Naive thymus-derived CD8-positive, alpha-beta T cell (primary cell): ENCODE measurements at places on chromosomes 16 and 17. TPM values are rescaled to one million over a fixed set of nuclear protein-coding genes. Genes with fewer than 3 reads are reported as not detected.

GRCh38 chr16:1773703-1774447 is 941 bp upstream of the MRPS34 start:
- H3K36me3 ChIP-seq = no peaks in the 10 kb centered on the region
- H3K4me3 ChIP-seq = peak overlapping the region; percentile 96
- H3K4me1 ChIP-seq = peaks cover 22% of the 10 kb centered on the region
- H3K27me3 ChIP-seq = no peaks in the 10 kb centered on the region
- DNase-seq = no peak
- H3K27ac ChIP-seq = peak overlapping the region; percentile 79

DNA sequence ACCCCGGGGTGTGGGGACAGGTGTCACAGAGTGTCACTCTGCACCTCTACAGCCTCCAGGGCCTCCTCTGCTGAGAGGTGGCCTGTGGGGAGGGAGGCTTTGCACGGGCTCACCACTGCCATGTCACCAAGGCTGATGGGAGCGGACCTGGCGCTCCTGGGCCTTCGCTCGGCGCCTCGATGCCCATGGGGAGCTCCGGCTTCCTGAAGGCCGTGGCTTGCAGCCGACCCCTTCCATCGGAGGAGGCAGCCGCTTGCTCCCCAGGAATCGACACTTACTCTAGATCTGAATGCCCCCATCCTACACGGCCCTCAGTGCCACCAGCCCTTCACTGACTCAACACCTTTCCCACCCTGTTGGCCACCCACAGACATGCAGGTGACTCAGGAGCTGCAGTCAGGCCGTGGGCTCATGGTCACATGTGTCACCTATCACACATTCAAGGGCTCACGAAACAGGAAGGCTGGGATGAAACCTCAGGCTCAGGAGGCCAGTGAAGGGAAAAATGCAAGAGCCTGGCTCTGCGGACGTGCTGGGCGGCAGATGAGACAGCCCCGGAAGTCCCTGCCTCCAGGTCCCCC is 11.9 kb downstream of the LGALS3BP start:
- no peak overlapping the region for H3K4me3 ChIP-seq
- H3K36me3 ChIP-seq = peaks cover 6% of the 10 kb centered on the region
- no peak overlapping the region for H3K27ac ChIP-seq
- H3K4me1 ChIP-seq = peaks cover 9% of the 10 kb centered on the region
- H3K27me3 ChIP-seq = no peaks in the 10 kb centered on the region

DNA sequence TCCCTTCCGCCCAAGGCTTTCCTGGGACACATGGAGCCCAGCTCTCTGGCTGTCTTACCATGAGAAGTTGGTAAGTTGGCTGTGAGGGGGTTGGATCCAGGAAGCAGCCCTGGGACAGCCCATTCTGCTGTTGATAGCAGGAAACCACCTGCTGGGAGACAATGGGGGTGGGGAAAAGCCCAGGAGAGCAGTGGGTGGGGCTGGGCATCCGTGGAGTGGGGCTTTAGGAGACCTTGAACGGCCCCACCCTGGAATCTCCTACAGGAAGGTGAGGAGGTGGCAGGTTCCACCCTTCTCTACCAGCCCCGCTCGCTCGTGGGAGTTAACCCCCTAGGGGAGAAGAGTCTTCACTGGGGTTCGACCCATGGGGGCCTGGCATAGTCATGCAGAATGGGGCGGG is 5.8 kb downstream of the TMEM92 start:
- no peak for DNase-seq
- no peak overlapping the region for H3K4me3 ChIP-seq
- H3K27me3 ChIP-seq = peaks cover 60% of the 10 kb centered on the region
- H3K36me3 ChIP-seq = no peaks in the 10 kb centered on the region
- H3K27ac ChIP-seq = no peak overlapping the region

The PRR15L gene
- total RNA-seq = not detected

The ESRP2 gene
- 0.36 TPM for total RNA-seq

DNA sequence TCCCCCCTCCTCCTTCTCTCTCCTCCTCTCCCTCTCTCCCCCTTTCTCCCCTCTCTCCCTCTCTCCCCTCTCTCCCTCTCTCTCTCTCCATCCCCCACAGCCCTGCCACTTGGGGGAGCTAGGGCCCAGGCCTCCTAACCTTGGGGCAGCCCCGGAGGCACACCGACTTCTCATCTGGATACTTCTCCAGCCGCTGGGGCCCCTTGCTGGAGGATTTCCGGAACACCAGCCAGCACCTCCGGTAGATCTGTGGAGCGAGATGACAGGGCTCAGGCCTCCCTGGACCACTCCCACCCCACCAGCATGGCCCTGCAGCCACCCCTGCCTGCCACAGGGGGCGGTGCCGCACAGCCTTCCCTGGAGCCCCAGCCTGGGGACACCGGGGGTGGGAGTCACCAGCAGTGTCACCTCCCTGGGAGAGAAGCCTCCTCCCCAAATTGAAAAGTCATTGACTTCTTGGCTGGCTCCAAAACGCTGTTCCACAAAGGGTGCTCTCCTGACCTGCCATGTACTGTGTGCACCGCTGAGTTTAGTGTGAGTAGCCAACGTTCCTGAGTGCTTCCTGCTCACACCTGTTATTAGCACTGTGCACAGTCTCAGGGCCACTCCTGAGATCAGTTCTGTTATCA is 10.5 kb downstream of the DOK4 start:
- H3K36me3 ChIP-seq = no peaks in the 10 kb centered on the region
- peak overlapping the region; percentile 56 for H3K4me3 ChIP-seq
- peak; percentile 67 for DNase-seq
- peaks cover 21% of the 10 kb centered on the region for H3K4me1 ChIP-seq
- peak overlapping the region; percentile 73 for H3K27ac ChIP-seq

DNA sequence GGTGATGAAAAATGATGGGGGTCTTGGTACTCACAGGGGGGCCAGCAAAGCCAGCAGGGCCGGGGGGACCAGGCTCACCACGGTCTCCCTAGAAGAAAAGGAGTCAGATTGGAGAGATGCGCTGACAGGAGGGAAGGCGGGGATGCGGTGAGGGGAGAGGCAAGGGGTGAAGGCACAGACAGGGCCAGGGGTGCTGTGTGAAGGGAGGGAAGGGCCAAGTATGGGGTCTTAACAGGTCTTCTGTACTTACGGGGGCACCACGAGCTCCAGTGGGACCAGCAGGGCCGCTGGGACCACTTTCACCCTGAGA is 11.2 kb downstream of the COL1A1 start:
- H3K4me1 ChIP-seq = no peaks in the 10 kb centered on the region
- no peak for DNase-seq
- H3K27ac ChIP-seq = no peak overlapping the region
- H3K36me3 ChIP-seq = no peaks in the 10 kb centered on the region
- no peak overlapping the region for H3K4me3 ChIP-seq

GRCh38 chr17:57849163-57849873 is 526 bp downstream of the MRPS23 start:
- H3K36me3 ChIP-seq = peaks cover 4% of the 10 kb centered on the region
- no peaks in the 10 kb centered on the region for H3K27me3 ChIP-seq
- H3K4me1 ChIP-seq = peaks cover 57% of the 10 kb centered on the region
- peak overlapping the region; percentile 99 for H3K27ac ChIP-seq

The NLRP1 gene
- total RNA-seq = 354 TPM

DNA sequence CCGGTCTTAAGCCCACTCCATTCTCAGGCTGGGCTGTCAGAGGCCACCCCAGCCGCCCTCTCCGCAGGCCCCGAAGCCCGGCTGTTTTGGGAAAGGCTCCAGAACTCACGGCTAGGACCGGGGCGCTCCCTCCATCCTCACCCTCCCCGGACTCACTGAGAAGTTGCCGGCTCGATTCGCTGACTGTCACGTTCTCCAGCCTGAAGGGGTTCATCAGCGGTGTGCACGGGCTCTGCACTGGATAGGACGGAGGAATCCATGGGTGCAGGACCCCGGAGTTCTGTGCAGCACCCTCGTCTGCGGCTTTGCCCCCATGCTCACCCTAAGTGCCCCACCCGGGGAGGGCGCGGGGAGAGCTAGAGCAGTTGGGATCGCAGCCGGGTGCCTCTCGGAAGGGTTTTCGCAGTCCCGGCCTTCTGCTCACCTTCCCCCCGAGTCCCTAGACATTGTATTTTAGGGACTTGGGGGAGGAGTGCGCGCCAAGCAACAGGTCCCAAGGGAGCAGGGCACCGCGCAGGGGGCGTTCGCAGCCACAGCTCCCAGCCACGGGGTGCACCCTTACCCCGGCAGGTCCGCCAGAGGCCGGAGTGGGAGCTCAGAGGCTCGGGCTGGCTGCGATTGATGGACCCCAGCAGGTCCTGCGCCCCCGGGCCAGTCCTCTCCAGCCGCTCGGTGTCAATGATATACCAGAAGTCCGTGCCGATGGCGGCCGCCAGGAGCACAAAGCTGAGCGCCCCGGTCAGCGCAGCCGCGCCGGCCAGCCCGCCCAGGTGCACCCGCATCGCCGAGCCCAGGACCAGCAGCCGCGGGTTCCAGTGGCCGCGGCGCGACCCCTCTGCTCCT is 1.0 kb downstream of the TMEM114 start:
- H3K27me3 ChIP-seq = peaks cover 28% of the 10 kb centered on the region
- peaks cover 14% of the 10 kb centered on the region for H3K4me1 ChIP-seq
- no peaks in the 10 kb centered on the region for H3K36me3 ChIP-seq
- DNase-seq = no peak

The EFCAB13 gene
- 42.8 TPM for total RNA-seq

- H3K4me1 ChIP-seq = peaks cover 23% of the 10 kb centered on the region
- no peaks in the 10 kb centered on the region for H3K36me3 ChIP-seq
- no peak overlapping the region for H3K27ac ChIP-seq
- DNase-seq = peak; percentile 45
Measured at GRCh38 chr17:78769196-78769773, 12.8 kb downstream of the CYTH1 start.

The DDX28 gene
- 25.0 TPM for total RNA-seq

DNA sequence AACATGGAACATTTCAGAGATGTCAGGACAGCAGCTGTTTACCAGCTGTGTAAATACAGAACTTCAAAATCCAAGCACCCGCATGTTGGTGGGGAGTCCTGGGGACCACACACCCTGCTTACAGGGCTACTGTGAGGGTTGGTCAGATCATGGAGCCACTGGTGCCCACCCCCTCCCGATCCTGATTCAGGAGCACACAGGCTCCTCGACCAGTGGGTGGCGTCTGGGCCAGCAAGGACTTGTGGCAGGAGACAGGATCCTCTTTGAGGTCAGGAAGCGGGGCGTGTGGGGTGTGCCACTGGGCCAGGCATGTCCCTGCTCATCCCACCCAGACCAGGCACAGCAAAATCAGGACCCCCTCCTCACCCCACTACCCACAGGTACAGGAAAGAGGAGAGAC is 83.6 kb downstream of the SDK2 start:
- H3K27ac ChIP-seq = no peak overlapping the region
- H3K4me3 ChIP-seq = no peak overlapping the region
- DNase-seq = no peak
- H3K4me1 ChIP-seq = peaks cover 11% of the 10 kb centered on the region
- H3K36me3 ChIP-seq = no peaks in the 10 kb centered on the region

DNA sequence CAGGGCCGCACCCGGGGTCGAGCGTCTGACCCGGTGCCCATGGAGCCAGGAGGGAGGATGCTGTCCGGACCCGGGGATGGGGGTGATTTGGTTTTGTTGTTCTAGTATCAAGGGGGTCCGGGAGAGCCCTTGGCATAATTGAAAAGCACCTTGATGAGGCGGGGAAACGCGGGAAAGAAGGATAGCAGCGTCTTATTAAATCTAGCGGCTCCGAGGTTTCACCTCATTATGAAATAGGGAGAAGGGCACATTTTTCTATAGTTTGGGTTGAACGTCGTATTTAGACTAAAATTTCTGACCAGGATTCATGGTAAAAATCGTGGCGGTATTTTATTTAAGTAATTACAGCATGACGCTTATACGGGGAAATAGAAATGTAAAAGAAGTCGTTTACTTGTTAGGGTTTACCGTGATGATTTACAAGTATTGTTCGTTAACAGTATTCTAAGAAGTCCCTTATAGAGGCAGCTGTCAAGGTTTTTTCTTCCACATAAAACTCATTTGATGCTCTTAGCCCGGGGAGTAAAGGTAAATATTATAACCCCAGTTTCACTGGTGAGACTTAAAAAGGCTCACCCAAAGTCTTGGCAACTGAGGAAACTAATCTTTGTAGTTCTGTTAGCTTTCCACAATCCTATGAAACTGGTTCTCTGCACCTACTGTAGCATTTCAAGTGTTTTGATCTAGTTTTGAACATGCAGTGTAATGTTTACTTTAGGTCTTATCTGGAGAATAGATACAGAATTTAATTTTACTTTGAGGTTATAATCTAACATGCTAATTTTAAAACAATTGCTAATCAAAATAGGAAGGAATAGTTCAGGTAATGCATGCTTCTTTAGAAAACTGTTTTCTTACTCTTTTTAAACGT is 756 bp downstream of the LUC7L3 start:
- peak overlapping the region; percentile 86 for H3K4me3 ChIP-seq
- H3K36me3 ChIP-seq = no peaks in the 10 kb centered on the region
- no peak for DNase-seq
- H3K27me3 ChIP-seq = no peaks in the 10 kb centered on the region
- peaks cover 12% of the 10 kb centered on the region for H3K4me1 ChIP-seq

- DNase-seq = no peak
- no peaks in the 10 kb centered on the region for H3K36me3 ChIP-seq
- no peak overlapping the region for H3K27ac ChIP-seq
- H3K27me3 ChIP-seq = peaks cover 35% of the 10 kb centered on the region
Measured at GRCh38 chr17:74165797-74166365, 37.6 kb upstream of the RPL38 start.

- H3K36me3 ChIP-seq = peaks cover 78% of the 10 kb centered on the region
- no peaks in the 10 kb centered on the region for H3K27me3 ChIP-seq
- H3K4me1 ChIP-seq = peaks cover 9% of the 10 kb centered on the region
Measured at GRCh38 chr16:3304370-3304769, 860 bp downstream of the TIGD7 start.

GRCh38 chr16:79492036-79492435 is 108.5 kb downstream of the MAF start:
- DNase-seq = no peak
- no peaks in the 10 kb centered on the region for H3K36me3 ChIP-seq
- peaks cover 6% of the 10 kb centered on the region for H3K27me3 ChIP-seq
- no peaks in the 10 kb centered on the region for H3K4me1 ChIP-seq
- no peak overlapping the region for H3K4me3 ChIP-seq

- no peaks in the 10 kb centered on the region for H3K36me3 ChIP-seq
- peaks cover 64% of the 10 kb centered on the region for H3K4me1 ChIP-seq
- no peak overlapping the region for H3K4me3 ChIP-seq
Measured at GRCh38 chr17:38357486-38358123, 6.0 kb downstream of the SOCS7 start.

GRCh38 chr17:917391-917811 is 62.2 kb downstream of the NXN start:
- H3K27ac ChIP-seq = no peak overlapping the region
- H3K27me3 ChIP-seq = peaks cover 15% of the 10 kb centered on the region
- DNase-seq = no peak
- H3K4me1 ChIP-seq = no peaks in the 10 kb centered on the region
- no peaks in the 10 kb centered on the region for H3K36me3 ChIP-seq
- H3K4me3 ChIP-seq = no peak overlapping the region

DNA sequence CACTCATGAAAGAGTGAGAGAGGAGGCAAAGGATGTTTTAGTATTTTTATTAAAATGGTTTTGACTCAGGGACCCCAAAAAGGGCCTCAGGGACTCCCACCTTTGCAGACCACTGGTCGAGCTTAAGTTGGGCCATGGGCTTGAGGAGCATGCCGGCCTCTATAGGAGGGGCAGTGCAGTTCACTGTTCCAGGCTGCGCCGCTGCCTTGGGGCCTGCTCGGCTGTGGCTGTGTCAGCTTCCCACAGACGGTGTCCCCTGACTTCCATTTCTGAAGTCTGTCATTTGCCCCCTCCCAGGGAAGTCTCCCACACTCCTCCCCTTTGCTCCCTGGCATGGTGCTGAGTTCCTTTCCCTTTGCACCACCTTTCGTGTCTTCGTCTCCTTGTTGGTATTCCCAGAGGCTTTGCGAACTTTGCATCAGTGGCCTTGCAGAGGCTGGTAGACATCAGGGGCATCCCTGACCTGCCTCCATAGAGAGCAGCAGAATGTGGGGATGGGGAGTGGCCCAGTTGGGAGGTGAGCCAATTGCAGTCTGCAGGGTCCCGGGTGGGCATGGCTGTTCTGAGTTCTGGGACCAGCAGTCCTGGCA is 17.1 kb downstream of the MPRIP start:
- no peak for DNase-seq
- peaks cover 32% of the 10 kb centered on the region for H3K4me1 ChIP-seq
- no peaks in the 10 kb centered on the region for H3K27me3 ChIP-seq
- peaks cover 24% of the 10 kb centered on the region for H3K36me3 ChIP-seq
- H3K4me3 ChIP-seq = no peak overlapping the region
